ENCODE measurements at places on chromosomes 13 and 19.

DNA sequence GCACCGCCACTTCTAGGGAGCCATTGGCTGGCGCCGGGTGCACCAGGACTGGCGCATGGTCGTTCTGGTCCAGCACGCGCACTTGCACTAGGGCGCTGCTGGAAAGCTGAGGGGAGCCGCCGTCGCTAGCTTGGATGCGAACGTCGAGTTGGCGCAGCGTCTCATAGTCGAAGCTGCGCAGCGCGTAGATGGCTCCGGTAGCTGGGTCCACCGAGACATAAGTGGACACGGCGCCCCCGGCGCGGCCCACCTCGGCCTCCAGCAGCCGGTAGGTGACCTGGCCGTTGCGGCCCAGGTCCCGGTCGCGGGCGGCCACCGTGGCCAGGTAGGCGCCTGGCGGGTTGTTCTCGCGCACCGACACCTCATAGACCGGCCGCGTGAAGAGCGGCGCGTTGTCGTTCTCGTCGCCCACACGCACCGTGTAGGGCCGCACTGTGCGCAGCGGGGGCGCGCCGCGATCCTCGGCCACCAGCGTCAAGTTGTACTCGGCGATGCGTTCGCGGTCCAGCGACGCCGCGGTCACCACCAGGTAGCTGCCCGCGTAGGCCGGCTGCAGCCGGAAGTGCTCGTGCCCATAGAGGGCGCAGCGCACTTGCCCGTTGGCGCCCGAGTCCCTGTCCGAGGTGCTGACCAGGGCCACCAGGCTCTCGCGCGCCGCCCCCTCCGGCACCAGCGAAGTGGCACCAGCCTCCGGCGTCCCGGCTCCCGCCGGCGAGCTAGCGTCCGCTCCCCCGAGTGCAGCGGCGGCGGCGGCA lies 1.7 kb downstream of the PCDH8 start:
- DNase-seq: no peak

- no peak for DNase-seq
Measured at GRCh38 chr13:106986687-106987426, 418.9 kb upstream of the ARGLU1 start.

DNA sequence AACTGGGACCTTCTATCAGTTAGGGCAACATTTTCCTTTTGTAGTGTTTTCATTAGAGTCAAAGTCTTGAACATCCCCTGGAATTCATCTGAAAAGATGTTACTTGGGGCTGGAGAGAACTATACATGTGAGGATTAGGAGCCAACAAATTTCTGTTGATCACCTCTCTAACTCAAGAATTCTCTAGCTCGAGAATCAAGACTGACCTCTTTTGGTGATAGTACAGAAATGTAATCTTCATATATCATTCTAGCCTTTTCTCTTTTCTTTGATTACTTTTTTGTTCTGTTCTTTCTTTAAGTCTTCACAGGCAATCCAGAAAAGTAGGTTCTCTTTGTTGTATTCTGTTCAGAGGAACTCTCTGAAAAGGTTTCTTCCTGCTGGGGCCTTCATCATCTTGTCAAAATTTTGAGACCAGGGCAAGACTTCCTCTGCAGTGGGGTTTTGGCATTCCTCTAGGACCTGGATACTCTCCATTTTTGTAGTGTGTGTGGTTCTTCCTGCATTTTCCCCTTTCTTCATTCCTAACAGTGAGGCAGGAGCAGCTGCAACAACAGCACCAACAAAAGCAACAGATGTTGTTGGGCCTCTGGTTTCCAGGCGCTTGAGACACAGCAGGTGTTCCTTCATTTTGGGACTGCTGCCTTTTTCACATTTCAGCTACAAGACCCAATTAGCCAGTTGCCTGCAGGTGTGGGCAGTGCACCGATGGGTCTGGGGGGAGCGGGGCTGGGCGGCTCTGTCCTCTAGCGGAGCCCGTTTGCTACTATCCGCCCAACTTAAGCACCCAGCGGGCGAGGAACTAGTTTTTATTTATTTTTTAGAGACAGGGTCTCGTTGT lies 26.2 kb downstream of the ELF1 start:
- no peak for DNase-seq

GRCh38 chr13:50801087-50801931 lies 42.2 kb downstream of the DLEU7 start:
- DNase-seq: no peak

DNA sequence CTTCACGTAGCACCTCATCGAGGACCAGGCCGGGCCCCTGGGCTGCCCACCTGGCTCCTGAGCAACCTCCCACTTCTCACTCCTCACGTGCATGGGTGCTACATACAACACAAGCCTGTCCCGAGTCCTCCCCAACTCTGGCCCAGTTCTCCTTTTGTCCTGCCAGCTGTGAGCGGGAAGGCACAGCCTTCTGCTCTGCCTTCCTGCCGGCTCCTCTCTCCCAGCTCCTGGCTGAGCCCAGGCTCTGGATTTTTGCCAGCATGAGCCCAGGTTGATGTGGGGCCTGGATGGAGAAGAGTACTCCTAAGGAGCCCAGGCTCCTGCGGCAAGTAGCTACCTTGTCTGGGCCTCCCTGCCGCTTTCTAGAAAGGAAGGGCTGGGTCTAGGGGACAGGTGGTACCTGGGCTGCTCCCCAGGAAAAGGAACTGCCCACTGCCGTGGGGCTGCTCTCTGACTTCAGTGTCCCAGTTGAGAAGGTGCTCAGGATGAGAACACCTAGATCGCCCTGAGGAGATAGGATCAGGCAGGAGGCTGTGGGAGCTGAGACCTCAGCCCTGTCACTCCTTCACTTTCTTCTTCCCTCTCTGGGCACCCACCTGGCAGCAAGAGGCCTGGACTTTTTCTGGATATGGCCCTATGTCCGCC lies 23.6 kb downstream of the LYL1 start:
- no peak for DNase-seq

- DNase-seq: no peak
Measured at GRCh38 chr19:32566246-32566830, 14.7 kb upstream of the PDCD5 start.

All from 8988T (cell line).